ENCODE measurements at places on chromosomes 6 and 20.

DNA sequence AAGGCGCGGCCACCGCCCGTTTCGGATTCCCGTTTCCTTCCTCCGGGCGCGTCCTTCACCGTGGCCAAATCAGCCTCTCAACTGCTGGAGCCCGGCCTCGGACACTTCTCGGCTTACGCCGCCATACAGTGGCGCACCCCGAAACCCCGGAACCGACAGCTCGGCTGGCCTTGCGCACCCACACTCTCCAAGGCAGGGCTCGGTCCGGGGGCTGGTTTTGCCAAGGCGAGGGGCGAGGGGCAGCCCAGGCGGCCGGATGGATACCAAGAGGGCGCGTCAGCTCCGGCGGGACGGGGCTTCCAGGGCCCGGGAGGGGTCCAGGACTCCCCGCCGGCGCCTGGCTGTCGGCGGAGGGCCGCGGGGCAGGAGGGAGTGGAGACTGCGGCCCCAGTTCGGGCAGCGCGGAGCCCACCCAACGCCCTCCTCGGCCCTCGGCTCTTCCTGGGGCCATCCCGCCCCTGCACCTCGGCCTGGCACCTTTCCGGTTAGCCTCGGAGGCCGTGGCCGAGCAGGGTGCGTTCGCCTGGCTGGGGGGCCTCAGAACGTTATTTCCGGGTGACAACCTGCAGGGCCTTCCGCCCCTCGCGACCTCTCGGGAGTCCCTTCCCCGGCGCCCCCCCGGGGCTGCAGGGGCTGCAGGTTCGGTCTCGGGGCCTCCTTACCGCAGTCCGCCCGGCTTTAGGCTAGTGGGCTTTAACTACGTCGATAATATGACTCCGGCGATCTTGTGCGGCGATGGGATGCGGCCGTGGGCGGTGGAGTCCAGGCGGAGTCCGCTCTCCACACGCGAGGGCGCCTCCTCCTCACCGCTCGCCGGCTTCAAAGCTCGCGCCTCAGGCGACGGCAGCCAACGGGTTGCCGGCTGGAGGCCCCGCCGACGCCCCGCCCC, 697 bp upstream of the CEP43 start:
- no peak for DNase-seq

DNA sequence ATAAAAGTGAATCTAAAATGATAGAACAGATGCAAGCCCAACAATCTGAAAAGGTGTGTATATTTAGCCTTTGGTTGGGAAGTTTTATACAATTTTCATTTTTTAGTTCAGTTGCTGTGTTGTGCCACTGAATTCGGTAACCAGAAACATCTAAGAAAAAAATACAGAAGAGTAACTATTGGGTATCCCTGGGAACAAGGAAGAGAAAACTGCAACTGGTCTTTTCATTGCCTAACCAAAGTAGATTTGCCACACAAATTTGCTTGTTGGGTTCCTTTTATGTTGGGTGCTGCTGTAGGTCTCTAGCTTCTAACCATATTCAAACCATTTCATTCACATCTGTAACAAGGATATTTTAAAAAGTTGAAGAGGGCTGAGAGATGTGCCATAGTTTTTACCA, 2.8 kb upstream of the TMEM30A start:
- no peak for DNase-seq

DNA sequence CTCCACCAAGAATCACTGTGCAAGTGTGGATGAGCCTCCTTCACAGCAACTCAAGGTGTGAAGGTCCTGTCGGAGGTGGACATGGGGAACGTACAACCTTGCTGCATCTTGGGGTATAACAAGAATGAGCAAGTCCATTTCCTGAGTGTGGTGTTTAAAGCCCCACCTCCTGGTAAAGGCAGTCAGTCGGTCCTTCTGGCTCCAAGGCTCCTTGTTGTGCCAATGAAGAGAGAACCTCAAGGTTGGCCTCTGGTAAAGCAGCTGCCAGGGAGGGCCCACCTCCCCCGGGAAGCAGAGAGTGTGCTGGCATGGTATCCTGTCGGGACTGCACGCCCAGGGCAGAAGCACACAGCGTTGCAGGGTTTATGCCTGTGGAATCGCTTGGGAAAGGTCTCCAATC, 12.4 kb upstream of the MAS1 start:
- DNase-seq, result no peak

DNA sequence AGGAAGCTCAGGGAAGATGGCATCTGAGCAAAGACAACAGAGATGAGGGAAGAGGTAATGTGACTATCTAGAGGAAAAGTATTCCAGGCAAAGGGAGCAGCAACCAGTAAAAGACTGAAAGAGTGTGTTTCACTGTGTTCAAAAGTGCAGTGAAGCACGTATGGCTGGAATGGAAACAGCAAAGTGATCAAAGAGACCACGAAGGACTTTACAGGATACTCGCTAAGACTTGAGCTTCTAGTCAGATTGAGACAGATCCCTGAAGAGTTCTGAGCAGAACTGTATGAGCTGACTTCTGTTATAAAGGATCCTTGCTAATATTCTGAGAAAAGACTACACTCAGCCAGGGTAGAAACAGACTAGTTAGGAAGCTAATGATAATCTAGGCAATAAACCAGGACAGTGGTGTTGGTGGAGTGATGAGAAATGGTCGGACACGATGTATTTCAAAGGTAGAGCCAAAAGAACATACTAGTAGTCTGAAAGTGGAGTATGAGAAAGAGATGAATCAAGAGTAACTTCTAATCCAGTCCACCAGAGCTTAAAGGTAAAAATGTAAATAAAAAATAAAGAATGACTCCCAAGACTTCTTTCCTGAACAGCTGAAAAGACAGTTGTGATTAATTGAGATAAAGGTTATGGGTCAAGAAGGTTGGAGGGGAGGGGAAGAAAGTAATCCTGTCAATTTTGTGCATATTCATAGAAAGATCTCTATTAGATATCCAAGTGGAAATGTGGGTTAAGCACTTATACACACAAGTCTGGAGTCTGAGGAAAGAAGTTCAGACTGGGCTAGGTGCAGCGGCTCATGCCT, 14.2 kb downstream of the SEC63 start:
- no peak for DNase-seq

- no peak for DNase-seq
Measured at GRCh38 chr6:170205534-170206316, 85.2 kb downstream of the DLL1 start.

GRCh38 chr6:110322151-110322873, 35.8 kb downstream of the METTL24 start:
- no peak for DNase-seq

GRCh38 chr20:42150230-42150629, 532.1 kb upstream of the CHD6 start:
- no peak for DNase-seq

DNA sequence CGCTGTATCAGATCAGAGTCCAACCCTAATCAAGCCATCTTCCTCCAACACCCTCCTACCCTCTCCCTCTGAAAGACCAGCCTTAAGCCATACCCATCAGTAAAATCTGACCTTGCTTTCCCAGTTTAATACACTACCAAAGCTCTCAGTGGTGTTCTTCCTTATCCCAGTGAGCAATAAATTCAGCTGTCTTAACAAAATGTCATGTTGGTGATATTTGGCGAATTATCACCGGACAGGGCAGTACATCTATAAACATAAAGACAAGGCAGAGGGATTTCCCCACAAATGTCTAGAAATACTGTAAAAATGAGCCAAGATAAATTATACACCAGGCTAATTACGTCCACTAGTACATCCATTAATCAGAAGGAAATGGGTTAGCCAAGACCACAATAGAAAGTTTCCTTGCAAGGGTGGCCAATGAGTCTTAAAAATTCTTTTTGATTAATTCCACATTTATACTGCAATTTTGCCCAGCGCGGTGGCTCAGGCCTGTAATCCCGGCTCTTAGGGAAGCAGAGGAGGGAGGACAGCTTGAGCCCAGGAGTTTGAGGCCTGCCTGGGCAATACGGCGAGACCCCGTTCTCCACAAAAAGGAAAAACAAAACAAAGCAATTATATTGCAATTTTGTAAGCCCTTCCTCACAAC, 905 bp downstream of the RARS2 start:
- no peak for DNase-seq

GRCh38 chr6:163940705-163941623, 526.4 kb downstream of the QKI start:
- DNase-seq, result no peak

GRCh38 chr6:44084231-44085014, 42.8 kb downstream of the MRPL14 start:
- DNase-seq, result no peak

DNA sequence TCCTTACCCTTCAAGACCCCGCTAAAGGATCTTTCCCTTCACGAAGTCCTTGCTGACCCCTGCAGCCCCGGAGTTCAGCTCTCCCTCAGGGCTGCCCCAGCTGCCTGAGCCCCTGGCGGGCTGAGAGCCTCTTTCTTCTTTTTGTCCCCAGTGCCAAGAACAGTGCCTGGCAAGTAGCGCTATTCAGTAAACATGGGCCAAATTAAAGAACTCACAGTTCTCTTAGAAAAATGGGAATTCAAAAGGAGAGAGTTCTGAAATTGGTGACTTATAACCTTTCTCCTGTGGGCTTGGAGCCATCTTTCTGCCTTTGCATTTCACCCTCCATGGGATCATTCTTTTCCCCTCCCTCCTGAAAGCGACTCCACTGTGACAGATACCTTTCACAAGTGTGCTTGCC, 227.2 kb downstream of the TMEM242 start:
- no peak for DNase-seq

- no peak for DNase-seq
Measured at GRCh38 chr6:170186006-170186935, 104.6 kb downstream of the DLL1 start.

DNA sequence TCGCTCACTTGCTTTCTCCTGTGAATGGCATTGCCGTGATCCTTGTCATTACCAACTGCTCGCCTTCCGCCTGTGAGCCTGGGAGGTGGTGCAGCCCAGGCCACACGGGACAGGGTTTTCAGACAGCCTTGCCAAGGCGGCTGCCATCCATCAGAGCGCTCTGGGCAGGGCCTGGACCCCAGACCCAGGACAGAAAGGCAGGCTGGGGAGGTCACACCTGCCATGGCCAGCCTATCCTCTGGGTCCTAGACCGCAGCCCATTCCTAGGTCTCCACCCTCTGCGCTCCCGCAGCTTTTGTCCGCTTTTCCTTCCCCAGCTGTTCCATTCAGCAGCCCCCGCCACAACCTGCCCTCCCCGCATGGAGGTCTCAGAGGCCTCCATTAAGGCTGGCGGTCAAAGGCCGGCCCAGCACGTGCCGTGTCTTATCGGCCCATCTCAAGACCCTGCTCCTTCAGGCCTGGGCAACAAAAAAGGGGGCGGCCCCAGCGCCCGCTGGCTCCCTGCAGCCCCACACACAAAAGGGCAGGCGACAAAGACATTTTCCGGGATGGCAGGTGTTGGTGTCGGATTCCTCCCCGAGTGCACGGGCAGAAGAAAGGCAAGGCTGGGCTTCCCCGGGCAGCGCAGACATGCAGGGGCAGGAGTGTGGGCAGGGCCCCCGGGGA, 28.1 kb downstream of the INSM1 start:
- DNase-seq, result no peak

DNA sequence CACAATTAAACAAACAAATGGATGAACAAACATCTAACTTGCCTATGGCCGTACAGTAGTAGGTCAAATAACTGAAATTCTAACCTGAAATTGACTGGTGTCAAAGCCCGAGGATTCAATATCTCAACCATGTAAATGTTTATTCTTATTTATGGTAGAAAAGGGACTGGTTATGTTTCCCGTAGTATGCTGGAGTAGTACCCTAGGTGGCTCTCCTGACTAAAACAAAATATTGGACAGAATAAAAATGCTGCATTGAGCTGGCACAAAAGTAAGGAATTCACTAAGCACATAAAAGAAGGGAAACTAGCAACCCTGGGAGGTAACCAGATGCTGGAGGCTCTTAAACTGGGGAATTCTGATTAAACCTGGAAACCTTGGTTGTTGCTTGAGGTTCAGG, 117.1 kb upstream of the PREP start:
- DNase-seq, result no peak

GRCh38 chr20:10639077-10639736, 34.6 kb downstream of the JAG1 start:
- no peak for DNase-seq

DNA sequence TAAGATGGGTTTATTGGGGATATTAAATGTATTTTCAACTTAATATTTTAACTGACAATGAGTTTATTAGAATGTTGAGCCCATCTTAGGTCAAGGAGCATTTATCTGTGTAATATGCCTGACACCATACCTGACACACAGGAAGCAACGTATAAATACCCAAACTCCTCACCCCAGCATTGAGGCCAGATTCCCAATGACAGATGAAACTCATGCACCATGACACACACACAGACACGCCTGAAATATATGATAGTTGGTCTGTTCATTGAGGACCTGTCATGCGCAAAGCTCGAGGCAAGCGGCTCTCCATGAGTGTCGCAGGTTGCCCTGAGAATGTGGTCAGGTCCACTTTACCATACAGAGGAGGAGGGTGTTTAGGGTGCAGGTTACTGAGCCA, 64.1 kb downstream of the GFOD1 start:
- no peak for DNase-seq

DNA sequence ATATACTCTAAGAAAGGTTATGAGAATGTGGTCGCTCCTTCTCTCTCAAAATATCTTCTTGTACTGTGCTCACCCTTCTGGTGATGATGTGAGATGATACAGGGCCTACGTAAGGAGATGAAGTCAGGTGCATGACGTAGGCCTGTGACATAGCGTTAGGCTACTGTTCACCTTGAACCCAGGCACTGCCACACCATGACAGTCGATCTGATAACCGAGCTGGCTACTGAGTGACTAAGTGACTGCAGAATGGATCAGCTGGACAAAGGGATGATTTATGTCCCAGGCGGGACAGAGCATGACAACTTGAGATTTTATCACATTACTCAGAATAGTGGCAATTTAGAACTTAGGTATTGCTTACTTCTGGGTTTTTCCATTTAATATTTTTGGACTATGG, 11.2 kb downstream of the SLC24A3 start:
- no peak for DNase-seq

- no peak for DNase-seq
Measured at GRCh38 chr6:129513471-129513870, 196.5 kb downstream of the ARHGAP18 start.

- DNase-seq, result no peak
Measured at GRCh38 chr20:37757550-37757949, 63.7 kb downstream of the CTNNBL1 start.

DNA sequence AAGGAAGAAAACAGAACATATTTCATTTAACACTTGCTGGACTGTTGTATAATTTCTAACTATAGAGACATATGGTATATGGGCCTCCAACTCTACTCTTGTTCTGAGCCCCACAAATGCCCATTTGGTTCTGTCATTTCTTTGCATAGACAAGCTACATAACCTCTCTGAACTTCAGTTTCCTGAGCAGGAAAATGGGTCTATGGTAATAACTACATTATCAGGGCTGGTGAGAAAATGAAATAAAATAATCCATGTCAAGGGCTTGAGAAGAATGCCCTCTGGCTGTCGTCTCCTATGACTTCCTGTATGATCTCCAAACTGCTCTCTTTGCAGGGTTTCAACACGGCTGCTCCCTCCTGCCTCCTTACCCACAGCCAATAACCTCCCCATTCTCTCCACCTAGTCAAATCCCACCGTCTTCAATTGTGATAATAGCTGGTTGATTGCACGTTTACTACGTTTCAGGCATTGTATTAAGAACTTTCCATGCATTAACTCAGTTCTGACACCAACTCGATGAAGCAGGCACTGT, 12.0 kb downstream of the ZCCHC3 start:
- DNase-seq, result no peak

GRCh38 chr6:36633370-36633769, 39.2 kb downstream of the SRSF3 start:
- DNase-seq, result no peak

- no peak for DNase-seq
Measured at GRCh38 chr20:16408981-16409380, 164.3 kb downstream of the KIF16B start.

GRCh38 chr6:114342086-114342825, 567 bp downstream of the HS3ST5 start:
- DNase-seq, result no peak

Data from stimulated activated CD4-positive, alpha-beta T cell treated with anti-CD3 and anti-CD28 coated beads, Interleukin-1b, Interleukin-23, amount 100 ng/mL, for 24 hours (primary cell).